ENCODE measurements at places on chromosomes 1 and 21.

DNA sequence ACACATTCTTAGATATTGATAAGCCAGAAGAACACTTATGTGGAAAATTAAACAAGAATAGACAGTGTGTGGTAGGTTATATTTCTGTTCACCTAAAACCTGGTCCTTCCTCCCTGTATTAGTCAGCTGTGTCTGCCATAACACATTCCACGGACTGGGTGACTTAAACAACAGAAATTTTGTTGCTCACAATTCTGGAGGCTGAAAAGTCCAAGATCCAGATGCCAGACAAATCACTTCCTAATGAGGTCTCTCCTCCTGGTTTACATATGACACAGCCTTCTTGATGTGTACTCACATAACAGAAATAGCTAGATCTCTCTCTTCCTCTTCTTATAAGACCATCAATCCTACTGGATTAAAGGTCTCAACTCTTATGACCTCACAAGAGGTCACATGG lies 25.7 kb downstream of the JMJD4 start:
- no peak overlapping the region for H3K4me3 ChIP-seq
- no peaks in the 10 kb centered on the region for H3K4me1 ChIP-seq
- no peak overlapping the region for H3K27ac ChIP-seq
- H3K36me3 ChIP-seq: no peaks in the 10 kb centered on the region

DNA sequence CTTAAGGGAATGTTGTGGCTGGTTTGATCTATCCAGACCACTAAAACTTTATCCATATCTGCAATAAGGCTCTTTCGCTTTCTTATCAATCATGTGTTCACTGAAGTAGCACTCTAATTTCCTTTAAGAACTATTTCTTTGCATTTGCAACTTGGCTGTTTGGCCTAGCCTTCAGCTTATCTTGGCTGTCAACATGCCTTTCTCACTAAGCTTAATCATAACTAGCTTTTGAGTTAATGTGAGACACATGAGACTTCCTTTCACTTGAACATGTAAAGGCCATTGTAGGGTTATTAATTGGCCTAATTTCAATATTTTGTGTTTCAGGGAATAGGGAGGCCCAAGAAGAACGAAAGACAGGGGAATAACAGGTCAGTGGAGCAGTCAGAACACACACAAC lies 124.7 kb downstream of the TNFSF18 start:
- H3K4me3 ChIP-seq: no peak overlapping the region
- no peaks in the 10 kb centered on the region for H3K27me3 ChIP-seq
- no peaks in the 10 kb centered on the region for H3K36me3 ChIP-seq
- no peak for DNase-seq

DNA sequence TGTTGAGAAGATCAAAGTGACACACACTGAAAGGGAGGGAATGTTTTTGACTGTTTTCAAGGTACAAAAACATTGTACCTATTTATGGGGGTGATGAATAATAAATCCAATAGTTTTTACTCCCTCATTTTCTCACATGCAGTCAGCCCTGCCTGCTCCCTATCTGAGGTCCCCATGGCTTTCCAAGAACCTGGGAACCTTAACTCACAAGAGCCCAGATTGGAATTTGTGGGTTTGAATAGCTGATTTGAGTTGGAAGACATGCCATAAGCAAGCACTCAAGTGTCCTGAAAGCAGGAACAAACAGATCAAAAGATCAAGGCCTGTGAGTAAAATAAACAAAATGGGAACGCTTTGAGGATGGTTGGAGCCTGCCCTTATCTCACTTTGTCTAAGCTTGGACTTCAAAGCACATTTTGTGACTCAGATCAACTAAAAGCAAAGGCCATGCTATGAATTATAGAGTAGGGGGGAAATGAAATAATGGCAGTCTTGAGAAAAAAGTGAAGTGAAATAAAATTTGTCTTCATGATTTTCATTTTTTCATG lies 136.6 kb downstream of the LYPLAL1 start:
- no peak for DNase-seq
- no peak overlapping the region for H3K27ac ChIP-seq
- no peaks in the 10 kb centered on the region for H3K36me3 ChIP-seq
- H3K27me3 ChIP-seq: no peaks in the 10 kb centered on the region
- H3K4me1 ChIP-seq: no peaks in the 10 kb centered on the region

GRCh38 chr1:222210776-222211175 lies 337.1 kb downstream of the HHIPL2 start:
- no peaks in the 10 kb centered on the region for H3K27me3 ChIP-seq
- no peak overlapping the region for H3K27ac ChIP-seq
- no peaks in the 10 kb centered on the region for H3K36me3 ChIP-seq
- no peaks in the 10 kb centered on the region for H3K4me1 ChIP-seq
- DNase-seq: no peak
- H3K4me3 ChIP-seq: no peak overlapping the region

GRCh38 chr1:10838541-10838940 lies 42.1 kb upstream of the CASZ1 start:
- no peak overlapping the region for H3K4me3 ChIP-seq
- H3K27ac ChIP-seq: no peak overlapping the region
- DNase-seq: no peak
- H3K4me1 ChIP-seq: no peaks in the 10 kb centered on the region

DNA sequence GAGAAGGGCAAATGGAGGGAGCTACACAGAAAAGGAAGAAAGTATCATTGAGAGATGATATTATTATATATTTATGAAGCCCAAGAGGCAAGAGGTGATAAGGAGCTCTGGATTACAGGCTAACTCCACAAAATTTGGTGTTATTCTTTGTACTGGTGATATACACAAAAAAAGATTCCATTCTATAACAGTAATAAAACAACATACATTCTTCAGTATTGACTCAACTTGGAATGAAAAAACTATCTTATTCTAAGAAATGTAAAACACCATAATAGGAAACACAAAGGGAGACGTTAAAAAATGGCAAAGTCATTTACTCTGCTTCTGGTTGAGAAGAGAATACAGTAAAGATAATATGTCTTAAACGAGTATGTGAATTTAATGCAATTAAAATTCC lies 99.4 kb downstream of the TEX35 start:
- H3K36me3 ChIP-seq: no peaks in the 10 kb centered on the region
- H3K4me1 ChIP-seq: no peaks in the 10 kb centered on the region
- no peak for DNase-seq
- no peaks in the 10 kb centered on the region for H3K27me3 ChIP-seq

DNA sequence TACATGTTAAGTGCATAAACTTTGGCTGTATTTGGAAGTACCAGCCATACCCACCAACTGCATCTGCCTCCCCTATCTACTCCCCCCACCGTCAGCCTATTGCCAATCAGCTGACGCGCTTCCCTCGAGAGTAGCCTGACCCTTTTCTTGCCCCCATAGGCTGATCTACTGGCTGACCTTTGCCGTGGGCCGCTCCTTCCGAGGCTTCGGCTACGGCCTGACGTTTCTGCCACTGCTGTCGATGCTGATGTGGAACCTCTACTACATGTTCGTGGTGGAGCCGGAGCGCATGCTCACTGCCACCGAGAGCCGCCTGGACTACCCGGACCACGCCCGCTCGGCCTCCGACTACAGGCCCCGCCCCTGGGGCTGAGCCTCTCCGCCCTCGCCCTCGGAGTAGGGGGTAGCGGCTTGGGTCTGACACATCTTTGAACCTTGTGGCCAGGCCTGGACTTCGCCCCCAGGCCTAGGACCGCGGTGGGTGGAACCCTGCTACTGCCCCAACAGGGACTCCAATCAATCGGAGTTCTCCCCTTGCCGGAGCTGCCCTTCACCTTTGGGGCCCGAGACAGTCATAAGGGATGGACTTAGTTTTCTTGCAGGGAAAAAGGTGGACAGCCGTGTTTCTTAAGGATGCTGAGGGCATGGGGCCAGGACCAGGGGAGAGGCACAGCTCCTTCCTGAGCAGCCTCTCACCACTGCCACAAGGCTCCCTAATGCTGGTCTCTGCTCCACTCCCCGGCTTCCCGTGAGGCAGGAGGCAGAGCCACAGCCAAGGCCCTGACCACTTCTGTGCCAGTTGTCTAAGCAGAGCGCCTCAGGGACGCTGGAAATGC lies 4.0 kb downstream of the GLMP start:
- no peaks in the 10 kb centered on the region for H3K36me3 ChIP-seq
- peak overlapping the region; percentile 23 for H3K4me3 ChIP-seq
- peaks cover 9% of the 10 kb centered on the region for H3K4me1 ChIP-seq
- DNase-seq: peak; percentile 94

GRCh38 chr21:24294171-24294570 lies 1313.1 kb downstream of the MRPL39 start:
- H3K27ac ChIP-seq: no peak overlapping the region
- no peaks in the 10 kb centered on the region for H3K4me1 ChIP-seq
- no peaks in the 10 kb centered on the region for H3K27me3 ChIP-seq
- no peaks in the 10 kb centered on the region for H3K36me3 ChIP-seq
- no peak overlapping the region for H3K4me3 ChIP-seq
- no peak for DNase-seq

DNA sequence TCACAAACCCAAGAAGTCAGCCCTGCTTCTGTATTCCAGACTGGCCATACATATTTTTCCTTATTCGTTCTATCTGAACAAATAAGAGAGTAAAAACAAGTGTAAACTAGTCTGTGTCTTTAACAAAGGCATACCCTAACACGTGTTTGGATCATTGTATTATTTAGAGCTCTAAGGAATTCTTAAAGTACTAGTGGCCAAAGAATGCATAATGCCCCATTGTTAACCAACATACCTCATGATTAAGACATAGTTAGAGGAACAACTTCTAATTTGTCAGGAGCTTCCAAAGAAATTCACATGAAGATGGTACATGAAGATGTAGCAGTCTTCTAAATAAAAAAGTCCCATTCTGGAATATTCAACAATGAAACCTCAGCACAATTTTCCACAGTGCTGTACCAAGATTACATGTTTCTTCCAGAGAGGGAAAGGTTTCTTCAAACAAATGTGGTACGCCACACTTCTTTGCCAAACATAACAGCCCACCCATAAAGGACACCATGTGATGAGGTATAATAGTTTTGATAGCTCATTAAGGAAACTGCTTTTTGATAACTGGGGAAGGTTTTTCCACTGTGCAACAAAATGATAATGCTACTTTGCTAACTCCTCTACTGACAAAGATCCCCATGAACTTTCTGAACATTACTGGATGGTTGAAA lies 5.0 kb downstream of the PALMD start:
- no peaks in the 10 kb centered on the region for H3K27me3 ChIP-seq
- H3K4me3 ChIP-seq: no peak overlapping the region
- H3K27ac ChIP-seq: no peak overlapping the region
- no peak for DNase-seq
- H3K36me3 ChIP-seq: no peaks in the 10 kb centered on the region
- no peaks in the 10 kb centered on the region for H3K4me1 ChIP-seq

DNA sequence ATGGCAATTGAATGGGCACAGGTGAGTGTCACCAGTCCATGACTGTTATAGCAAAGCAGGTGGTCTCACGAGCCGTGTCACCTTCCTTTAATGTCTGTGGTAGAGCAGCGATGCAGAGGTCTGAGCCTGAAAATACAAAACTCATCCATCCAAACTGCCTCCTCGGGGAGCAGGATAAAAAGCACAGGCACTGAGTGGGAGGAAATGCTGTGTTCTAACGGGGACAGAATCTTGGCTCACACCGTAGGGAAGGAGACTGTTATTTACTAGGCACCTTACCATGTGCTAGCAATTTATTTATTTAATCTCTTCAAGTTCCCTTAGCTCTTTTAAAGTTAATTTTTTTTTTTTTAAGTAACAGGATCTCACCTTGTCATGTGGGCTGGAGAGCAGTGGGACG lies 1.2 kb downstream of the ASCL5 start:
- no peaks in the 10 kb centered on the region for H3K4me1 ChIP-seq
- no peak for DNase-seq
- no peak overlapping the region for H3K4me3 ChIP-seq
- H3K36me3 ChIP-seq: no peaks in the 10 kb centered on the region
- no peaks in the 10 kb centered on the region for H3K27me3 ChIP-seq

GRCh38 chr1:94753171-94753972 lies 66.8 kb upstream of the SLC44A3 start:
- DNase-seq: no peak
- H3K4me1 ChIP-seq: no peaks in the 10 kb centered on the region
- H3K4me3 ChIP-seq: no peak overlapping the region
- no peaks in the 10 kb centered on the region for H3K36me3 ChIP-seq

DNA sequence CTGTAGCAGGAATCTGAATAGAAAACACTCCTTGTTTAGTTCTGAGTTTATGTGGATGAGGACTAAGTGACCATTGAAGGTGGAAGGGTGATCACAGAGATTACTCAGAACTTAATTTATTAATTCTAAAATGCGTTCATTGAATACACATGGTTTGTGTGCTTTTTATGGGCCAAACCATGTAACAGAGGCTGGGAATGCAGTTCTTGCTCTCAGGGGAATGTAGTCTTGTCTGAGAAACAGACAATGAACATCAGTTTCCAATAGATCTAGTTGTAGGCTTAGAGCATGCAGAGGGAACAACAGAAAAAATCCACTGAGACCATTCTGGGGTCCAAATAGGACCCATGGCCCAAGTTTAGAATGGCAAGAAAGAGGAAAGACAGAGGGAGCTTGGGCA lies 46.1 kb downstream of the ITSN1 start:
- H3K27ac ChIP-seq: no peak overlapping the region
- DNase-seq: no peak
- H3K4me3 ChIP-seq: no peak overlapping the region
- H3K36me3 ChIP-seq: no peaks in the 10 kb centered on the region

DNA sequence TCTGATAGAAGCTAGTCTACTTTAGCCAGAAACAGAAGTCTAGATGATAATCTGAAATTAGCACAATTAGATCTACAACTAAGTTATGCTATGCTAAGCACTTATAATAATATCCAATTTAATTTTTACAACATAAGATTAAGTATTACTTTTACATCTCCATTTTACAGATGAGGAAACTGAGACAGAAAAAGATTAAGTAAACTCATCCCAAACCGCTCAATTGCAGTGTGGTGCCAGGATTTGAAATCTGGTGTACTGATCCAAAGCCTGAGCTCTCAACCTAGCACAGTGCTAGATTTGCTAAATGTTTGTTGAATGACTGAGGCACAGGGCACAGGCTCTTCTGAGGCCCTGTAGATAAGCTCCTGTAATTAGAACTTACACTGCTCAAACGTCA lies 13.8 kb downstream of the KNCN start:
- no peaks in the 10 kb centered on the region for H3K4me1 ChIP-seq
- no peak for DNase-seq
- H3K4me3 ChIP-seq: no peak overlapping the region
- no peak overlapping the region for H3K27ac ChIP-seq
- H3K27me3 ChIP-seq: peaks cover 4% of the 10 kb centered on the region
- no peaks in the 10 kb centered on the region for H3K36me3 ChIP-seq

GRCh38 chr1:204338360-204338759 lies 21.4 kb downstream of the PLEKHA6 start:
- peak; percentile 63 for DNase-seq
- peak overlapping the region; percentile 61 for H3K27ac ChIP-seq
- H3K4me1 ChIP-seq: peaks cover 24% of the 10 kb centered on the region
- no peaks in the 10 kb centered on the region for H3K36me3 ChIP-seq
- H3K27me3 ChIP-seq: no peaks in the 10 kb centered on the region

DNA sequence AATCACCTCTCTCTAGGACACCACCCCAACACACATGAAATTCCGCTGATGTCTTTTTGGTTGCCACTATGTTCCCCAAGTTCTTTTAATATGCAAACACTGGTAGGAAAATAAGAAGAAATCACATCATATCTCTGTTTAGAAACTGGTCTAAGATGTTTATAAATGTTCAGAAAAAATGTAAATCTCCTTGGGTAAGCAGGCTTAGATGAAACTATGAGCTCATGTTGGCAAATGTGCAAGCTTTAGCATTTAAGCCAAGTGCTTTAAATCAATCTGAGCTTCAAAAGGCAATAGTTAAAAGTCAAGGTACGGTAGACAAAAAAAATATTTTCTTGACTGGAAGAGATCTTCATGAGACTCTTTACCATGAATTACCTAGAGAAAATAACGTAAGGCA lies 25.2 kb upstream of the SLAMF9 start:
- no peaks in the 10 kb centered on the region for H3K27me3 ChIP-seq
- H3K4me1 ChIP-seq: no peaks in the 10 kb centered on the region
- no peak overlapping the region for H3K27ac ChIP-seq
- no peaks in the 10 kb centered on the region for H3K36me3 ChIP-seq

Data from colonic mucosa (tissue), 4 donors.